Naive thymus-derived CD4-positive, alpha-beta T cell (primary cell): ENCODE measurements at places on chromosomes 12 and 14. TPM values are rescaled to one million over a fixed set of nuclear protein-coding genes. Genes with fewer than 3 reads are reported as not detected.

KRT83 gene
- not detected for total RNA-seq

TEX52 gene
- not detected for total RNA-seq

TPH2 gene
- 0.16 TPM for total RNA-seq

TMEM179 gene
- not detected for total RNA-seq

PLBD2 gene
- total RNA-seq, result 16.0 and 17.1 TPM in 2 replicates

ENDOU gene
- not detected for total RNA-seq

DAO gene
- total RNA-seq, result not detected

TSPAN19 gene
- total RNA-seq, result not detected in 2 replicates

MYF6 gene
- total RNA-seq, result not detected

CLEC2A gene
- total RNA-seq, result not detected

SLC4A8 gene
- total RNA-seq, result 3.4 TPM

APOF gene
- not detected for total RNA-seq

RAB35 gene
- 53.1 TPM for total RNA-seq

SERPINA3 gene
- not detected for total RNA-seq

TPPP2 gene
- total RNA-seq, result not detected

CLEC4A gene
- total RNA-seq, result 25.8 TPM

PAPOLA gene
- total RNA-seq, result 256 TPM

PRIMA1 gene
- total RNA-seq, result not detected

SYCP3 gene
- 0.87 TPM for total RNA-seq

GALNT9 gene
- not detected for total RNA-seq

NOVA1 gene
- 0.37 TPM for total RNA-seq

AQP6 gene
- not detected for total RNA-seq

MIPOL1 gene
- total RNA-seq, result not detected

DLST gene
- total RNA-seq, result 96.5 TPM

PRH1 gene
- total RNA-seq, result 31.1 TPM

LRIG3 gene
- total RNA-seq, result not detected

ADAM21 gene
- total RNA-seq, result not detected

PFDN5 gene
- total RNA-seq, result 785 TPM

WNT5B gene
- 0.37 TPM for total RNA-seq

ACOT6 gene
- not detected for total RNA-seq

PABPN1 gene
- total RNA-seq, result 213 TPM

DIO2 gene
- not detected for total RNA-seq
